ENCODE measurements at places on chromosomes 13 and 19.

GRCh38 chr19:44807162-44807561, 1.7 kb upstream of the BCAM start:
- no peak for DNase-seq

DNA sequence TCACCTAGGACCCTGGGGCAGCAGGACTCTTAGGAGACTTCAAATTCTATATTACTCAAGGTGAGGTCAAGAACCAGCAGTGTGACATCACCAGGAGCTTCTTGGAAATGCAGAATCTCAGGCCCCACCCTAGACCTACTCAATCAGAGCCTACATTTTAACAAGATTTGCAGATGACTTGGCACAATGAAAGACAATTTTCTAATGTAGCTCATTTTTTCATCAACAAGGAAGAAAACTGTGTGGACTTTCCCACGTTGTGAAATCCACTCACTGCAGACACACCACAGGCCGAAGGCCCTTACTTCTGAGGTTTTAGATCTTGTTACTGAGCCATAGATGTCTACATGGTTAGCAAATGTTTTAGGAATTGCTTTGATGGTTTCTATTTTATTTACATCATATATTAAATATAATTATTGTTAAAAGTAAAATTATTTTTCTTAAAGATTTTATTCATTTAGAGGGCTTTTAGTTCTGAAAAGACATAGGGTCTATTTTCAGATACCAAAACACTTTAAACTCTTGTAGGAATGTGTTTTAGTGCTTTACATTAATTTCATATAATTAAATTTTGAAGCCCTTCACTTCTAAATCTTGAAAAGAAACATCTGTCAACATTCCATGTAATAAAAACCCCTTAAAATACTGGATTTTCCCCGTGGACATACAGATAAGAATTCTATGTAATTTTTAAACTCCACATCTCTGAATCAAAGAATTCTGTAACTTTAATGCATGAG, 18.5 kb upstream of the STARD13 start:
- DNase-seq, result no peak

DNA sequence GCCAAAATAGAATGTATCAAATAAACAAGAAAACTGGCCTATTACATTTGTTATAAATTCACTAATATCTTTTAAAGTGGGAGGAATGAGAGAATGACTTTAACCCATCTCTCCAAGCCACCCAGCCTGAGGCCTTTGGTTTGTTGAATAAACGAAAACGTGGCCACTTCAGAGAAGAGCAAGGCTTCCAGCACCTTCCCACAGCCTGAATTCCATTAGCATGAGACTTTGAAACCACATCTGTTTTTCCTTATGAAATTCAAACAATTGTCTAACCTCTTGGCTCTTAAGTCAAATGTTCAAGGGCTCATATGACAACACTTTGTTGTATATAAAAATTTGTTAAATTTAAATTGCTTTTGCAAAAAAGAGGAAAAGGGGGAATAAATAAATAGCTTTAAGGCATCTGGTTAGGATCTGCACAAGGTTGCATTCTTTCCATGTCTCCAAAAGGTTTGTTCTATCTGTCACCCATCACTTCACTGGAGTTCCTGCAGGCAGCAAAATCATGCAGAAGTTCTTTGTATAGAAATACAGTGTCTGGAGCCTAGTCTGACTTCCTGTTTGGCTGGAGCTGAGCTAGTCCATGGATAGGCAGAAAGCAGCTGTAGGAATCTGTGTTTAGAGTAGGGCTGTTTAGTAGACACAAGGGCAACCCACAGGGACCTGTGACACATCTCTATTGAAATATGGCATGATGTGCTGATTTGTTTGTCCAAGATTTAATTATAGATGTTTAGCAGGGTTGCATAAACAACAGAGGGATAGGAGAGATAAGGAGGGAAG, 502.3 kb downstream of the KCTD12 start:
- DNase-seq, result no peak

DNA sequence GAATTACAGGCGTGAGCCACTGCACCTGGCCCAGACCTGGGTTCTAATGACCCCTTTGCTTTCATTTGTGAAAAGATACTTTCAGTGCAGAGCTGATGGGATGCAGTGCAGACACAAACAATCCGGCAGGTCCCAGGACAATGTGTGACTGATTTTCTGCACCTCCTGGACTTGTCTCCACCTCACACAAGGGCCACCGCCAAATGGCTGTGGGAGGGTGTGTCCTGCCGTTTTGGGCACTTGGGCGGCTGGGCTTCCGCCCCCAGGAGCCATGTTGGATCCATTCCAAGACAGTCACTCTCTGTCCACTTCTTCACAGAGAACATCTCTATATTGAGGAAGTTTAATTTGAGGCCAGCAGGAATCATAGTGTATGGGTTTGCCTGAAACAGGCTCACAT, 112.3 kb upstream of the ZNF507 start:
- no peak for DNase-seq

DNA sequence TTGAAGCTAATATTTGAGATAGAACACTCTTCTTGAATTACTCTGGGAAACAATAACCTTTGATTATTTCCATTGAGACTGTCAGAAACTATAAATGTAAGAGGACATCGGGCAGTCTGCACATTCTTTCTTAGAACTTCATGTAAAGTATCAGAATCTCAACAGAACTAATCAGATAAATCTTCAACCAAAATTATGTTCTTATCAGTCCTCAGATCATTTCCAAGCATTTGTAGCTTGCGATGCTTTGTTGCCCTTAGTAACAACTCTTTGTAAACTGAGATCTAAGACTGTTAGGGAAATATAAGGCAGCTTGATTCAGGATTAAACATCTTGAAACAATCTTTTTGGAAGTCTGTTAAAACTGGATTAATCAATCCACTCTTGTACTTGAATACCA, 70.3 kb downstream of the FNDC3A start:
- no peak for DNase-seq

GRCh38 chr19:14530005-14530348, 583 bp downstream of the TECR start:
- DNase-seq, result no peak

GRCh38 chr13:103730407-103730806, 664.2 kb upstream of the SLC10A2 start:
- no peak for DNase-seq

DNA sequence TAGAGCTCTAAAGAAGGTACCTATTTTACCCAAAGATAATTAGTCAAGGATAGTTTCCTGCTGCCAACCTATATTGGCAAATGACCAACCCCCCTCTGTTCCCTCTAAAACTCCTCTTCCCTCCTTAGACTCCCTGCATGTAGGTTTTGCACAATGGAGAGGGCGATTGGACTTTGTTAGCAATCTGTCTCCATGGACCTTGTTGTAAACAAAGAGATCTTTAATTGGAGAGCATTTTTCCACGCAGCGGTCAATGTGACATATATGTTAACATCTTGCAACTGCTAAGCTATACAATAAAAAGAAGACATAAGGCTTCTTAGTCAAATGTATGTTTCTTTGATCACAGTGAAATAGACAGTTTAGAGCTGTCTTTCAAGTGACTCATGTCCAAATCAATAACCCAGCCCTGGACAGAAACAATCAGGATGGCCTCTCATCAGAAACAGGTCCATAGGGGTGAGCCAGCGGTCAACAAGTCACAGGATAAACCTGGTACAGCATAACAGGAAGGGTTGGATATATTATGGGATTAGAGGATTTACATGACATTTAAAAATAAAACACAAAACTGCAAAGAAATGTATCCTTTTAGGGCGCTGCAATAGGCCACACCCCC, 69.7 kb upstream of the UBL3 start:
- DNase-seq, result no peak

- no peak for DNase-seq
These were observed 245.2 kb downstream of the TBC1D4 start for GRCh38 chr13:75236774-75237173.

DNA sequence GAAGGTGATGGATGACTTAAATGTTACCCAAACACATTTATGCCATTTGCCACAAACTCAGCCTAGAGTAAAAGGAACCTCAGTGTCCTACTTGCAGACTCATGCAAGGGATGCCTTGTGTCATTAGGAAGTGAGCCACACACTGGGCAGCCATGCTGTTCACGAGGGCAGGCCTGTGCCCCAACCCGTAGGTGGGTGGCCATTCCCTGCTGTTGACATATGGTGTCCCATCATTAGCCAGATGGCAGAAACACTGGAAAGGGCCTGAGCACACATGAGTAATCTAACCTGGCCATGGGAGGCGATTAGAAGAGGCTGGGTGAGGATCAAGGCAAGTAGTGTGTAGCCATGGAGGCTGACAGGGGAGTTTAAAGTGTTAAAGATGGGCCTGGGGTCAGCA, 9.7 kb upstream of the LRCH1 start:
- DNase-seq, result no peak

DNA sequence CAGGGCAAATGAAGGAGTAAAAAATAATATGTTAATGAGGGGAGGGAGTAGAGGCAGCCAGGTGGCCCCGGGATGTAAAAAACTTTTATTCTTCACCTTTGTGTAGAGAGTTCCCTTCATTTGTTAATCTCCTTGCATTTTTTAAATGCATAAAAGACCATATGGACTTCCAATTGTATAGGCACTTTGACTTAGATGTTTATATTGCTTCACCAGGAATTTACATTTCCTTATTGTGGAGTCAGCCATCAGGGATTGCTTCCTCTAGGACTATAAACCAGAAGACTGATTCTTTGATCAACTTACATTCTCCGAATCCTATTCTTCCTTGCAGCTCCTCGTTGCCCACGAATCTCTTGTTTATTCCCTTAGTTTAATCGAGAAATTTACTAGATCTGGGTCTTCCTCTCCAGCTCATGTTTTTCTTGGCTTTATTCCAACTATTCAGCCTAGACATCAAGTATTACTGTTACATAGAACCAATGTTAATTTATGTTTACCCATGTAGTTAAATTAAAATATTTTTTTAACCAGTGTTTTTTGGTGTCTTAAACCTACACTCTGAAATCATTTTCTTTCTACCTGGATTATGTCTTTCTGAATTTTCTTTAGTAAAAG, 1187.0 kb upstream of the SLC10A2 start:
- DNase-seq, result no peak

DNA sequence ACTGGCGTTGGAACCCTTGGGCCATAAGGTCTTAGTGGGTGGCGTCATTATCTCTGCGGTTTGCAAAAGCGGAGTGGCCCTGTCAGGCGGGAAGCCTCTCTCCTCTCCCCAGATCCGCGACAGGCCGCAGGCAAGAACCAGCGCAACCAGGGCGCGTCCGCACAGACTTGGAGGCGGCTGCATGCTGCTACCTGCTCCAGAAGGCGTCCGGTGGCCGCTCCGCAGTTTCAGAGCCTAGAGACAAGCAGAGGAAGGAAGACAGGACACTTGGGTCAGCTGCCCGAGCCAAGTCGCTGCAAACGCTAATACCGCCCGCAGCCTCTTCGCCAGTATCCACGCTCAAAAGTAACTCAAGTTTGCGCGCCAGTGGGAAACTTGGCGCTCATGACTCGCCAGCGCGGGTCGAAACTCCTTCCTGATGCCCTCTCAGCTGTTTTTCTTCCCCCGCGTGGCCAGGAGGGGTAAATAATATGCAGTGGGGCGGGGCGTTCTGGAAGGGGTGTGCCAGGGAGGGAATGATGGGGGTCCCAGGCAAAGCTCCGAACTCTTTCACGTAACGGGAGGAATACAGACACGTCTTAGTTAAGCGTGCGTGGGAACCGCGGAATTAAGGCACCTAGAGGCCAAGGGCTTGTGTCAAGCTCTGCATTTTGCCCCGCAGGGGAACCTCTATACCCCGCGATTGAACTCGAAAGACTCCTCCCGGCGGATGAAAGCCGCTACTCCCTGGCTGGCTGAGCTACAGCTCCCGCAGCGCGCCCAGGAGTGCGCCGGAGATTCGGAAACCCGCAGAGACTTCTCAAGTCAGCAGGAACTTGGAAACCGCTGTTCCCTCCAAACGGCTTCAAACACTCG, at the start of gene EDNRB:
EDNRB (minus strand) TSS at position 441 of the 855 bp plus-strand sequence; CDS start at position 183, 258 bp downstream.
- no peak for DNase-seq

- no peak for DNase-seq
These were observed 91.9 kb upstream of the TEX29 start for GRCh38 chr13:111228262-111229144.

GRCh38 chr19:32068793-32069192, 276.6 kb upstream of the ZNF507 start:
- no peak for DNase-seq

GRCh38 chr13:98632961-98633360, 56.1 kb upstream of the STK24 start:
- no peak for DNase-seq

Data from activated CD4-positive, alpha-beta T cell treated with anti-CD3 and anti-CD28 coated beads, Interleukin-2, amount 50 U/mL, for 16 hours (primary cell).